Mucosa of descending colon (tissue), 3 donors: ENCODE measurements at places on chromosomes 5 and 9. TPM values are rescaled to one million over a fixed set of nuclear protein-coding genes. Genes with fewer than 3 reads are reported as not detected.

DNA sequence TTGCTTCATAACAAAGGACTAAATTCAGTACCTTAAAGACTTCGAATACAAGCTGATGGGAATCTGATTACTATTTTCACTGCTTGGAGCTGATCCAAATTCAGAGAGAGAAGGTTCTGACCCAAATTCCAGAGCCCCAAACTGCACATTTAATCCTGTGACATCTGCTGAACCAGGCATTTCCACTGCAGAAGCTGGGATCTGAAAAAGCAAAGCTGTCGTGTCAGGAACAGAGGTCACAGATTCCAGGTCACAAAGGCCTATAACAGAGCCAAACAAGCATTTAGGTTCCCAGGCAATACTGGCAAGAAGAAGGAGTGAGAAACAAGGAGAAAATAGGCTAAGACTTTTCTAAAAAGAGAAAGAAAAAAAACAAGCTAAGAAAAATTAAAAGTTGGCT, 105.3 kb downstream of the UBAP2 start:
- no peak for DNase-seq

- DNase-seq = no peak
These were observed 14.1 kb upstream of the STRBP start for GRCh38 chr9:123282362-123283047.

- DNase-seq = no peak
These were observed 89.5 kb downstream of the MAN2A1 start for GRCh38 chr5:109779036-109779735.

GRCh38 chr9:93588641-93589609, 12.5 kb downstream of the PHF2 start:
- no peak for DNase-seq

DNA sequence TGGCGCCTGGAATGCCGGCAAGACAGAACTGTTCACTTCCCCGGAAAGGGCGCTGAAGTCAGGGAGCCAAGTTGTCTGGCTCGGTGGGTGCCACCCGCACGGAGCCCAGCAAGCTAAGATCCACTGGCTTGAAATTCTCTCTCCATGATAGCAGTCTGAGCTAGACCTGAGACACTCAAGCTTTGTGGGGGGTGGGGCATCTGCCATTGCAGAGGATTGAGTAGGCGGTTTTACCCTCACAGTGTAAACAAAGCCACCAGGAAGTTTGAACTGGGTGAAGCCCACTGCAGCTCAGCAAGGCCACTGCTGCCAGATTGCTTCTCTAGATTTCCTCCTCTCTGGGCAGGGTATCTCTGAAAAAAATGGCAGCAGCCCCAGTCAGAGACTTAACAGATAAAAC, 277.4 kb downstream of the SLCO4C1 start:
- no peak for DNase-seq

- DNase-seq = no peak
These were observed 96.1 kb downstream of the ZNF462 start for GRCh38 chr9:106958955-106959657.

GRCh38 chr5:106827061-106827460, 843.7 kb downstream of the EFNA5 start:
- no peak for DNase-seq

DNA sequence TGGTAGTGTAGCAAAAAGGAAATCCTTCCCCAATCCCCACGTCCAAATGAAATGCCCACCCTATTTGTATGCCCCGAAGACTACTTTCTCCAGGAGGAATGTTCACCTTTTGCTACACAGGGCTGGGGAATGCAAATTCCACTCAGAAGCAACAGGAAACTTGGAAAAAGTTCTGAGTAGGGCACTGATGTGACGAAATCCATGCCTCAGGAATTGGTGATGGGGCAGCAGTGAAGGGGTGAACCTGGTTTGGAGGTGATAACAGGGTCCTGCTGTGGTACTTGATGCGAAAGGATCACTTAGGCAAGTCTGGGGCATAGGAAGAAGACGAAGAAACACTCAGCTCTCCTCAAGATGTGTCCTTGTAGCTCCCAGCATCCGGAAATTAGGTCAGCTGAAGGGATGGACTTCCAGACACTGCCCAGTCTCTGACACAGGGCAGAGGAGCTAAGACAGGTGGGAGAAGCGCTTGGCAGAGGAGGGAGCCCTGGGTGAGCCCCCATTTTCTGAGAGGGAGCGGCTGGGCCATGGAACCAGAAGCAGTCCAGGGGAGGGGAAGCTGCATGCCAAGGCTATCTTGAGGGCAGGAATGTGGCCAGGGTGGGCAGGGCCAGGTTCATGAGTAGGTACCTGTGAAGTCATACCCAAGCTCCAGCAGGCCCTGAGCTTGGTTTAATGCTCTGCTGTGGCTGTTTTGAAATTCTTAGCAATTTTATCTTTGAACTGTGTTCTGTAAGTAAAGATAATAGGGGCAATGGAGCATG, 22.2 kb upstream of the MVB12B start:
- no peak for DNase-seq

GRCh38 chr5:84477485-84477884, 92.8 kb upstream of the EDIL3 start:
- DNase-seq = no peak

DNA sequence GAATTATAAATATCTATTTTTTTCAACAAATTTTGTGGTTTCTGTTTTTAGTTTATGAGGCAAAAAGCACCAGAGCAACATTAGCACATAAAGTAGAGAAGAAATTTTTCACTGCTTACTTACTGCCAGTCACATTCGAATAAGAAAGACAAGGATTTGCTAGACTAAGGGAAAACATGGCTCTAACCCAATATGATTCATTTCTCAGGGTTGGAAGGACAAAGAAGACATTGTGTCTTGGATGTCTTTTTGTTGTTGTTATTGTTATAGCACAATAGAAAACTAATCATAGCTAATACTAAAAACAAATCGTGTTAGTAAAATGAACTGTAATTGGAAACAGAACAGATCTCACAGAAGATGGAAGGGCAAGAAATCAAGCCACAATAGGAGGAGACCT, 90.9 kb upstream of the SLCO6A1 start:
- DNase-seq = no peak

GRCh38 chr5:145867806-145868205, 5.0 kb downstream of the GRXCR2 start:
- DNase-seq = no peak

GRCh38 chr5:116475338-116475737, 99.3 kb downstream of the SEMA6A start:
- DNase-seq = no peak

- peak; percentile 64 for DNase-seq
These were observed 975 bp upstream of the NXNL2 start for GRCh38 chr9:88533951-88534455.

DNA sequence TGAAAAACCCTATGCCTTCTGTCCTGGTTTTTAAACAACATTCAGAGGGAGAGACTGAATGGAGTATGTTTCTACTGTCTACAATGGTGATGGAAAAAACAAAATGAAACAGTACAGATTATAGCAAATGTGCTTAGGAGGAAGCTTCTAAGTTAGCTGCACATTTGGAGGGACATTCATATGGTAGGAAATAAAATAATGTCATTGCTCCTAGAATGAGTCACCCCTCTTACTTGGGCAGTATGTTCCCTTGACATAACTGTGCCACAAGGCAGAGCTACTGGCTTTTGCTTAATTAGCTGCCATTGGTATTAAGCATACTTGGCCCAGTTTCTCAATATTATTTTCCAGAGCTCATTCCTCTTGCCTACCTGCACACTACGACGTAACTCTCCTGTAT, 128.9 kb downstream of the GDNF start:
- no peak for DNase-seq

DNA sequence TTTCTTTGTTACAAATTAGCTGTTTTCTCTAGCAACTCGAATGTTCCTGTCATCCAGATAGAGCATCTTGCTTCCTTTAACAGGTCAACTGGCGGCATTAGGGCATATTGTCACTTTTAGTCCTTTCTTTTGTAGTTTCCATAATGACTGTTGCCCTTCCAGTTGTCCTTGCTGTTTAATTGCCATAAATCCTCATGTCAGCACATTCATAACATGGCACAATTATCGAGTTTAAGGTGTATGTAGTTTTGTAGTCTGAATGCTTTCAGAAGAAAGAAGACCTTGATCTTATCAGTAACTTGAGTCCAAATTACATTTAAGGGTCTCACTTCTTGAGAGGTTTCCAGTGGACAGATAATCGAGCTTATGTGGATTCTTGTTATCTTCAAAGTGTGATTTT, 161.7 kb upstream of the CDH12 start:
- no peak for DNase-seq

DNA sequence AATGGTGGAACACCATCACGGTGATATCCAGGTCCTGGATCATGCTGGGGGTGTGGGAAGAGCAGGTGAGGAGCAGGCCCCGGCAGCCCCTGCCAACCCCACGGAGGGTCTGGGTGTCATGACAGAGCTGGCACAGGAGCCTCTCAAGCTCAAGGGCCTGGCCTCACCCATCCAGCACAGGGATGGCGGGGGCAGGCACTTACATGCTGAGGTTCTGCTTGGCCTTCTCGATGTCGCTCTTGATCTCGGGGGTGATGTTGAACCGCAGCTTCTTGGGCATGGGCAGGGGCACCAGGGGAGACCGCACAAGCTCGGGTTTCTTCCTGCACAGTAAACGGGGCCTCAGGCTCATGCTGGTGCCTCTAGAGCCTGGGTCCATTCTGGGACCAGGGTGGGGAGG, 12.3 kb downstream of the CRAT start:
- DNase-seq = no peak

- no peak for DNase-seq
These were observed 93.4 kb downstream of the PDE6A start for GRCh38 chr5:149851211-149851610.

FCN2 gene
- not detected for total RNA-seq

CCDC192 gene
- not detected for total RNA-seq

ASPN gene
- 1.1 TPM for total RNA-seq

TAF1L gene
- not detected for total RNA-seq

SEMA4D gene
- total RNA-seq = 23.1 TPM

SEMA6A gene
- 90.0 TPM for total RNA-seq

FEM1C gene
- total RNA-seq = 31.1 TPM

NMUR2 gene
- not detected for total RNA-seq

RNF180 gene
- 2.8 TPM for total RNA-seq

POU5F2 gene
- total RNA-seq = 1.2 TPM

MAPK9 gene
- total RNA-seq = 41.3 TPM

CERCAM gene
- total RNA-seq = 20.9 TPM
